ENCODE measurements at places on chromosomes 11 and 22. TPM values are rescaled to one million over a fixed set of nuclear protein-coding genes. Genes with fewer than 3 reads are reported as not detected.

OR2AT4 gene
- not detected for total RNA-seq

IGLL1 gene
- total RNA-seq = not detected

GGTLC2 gene
- total RNA-seq = not detected

C11orf97 gene
- total RNA-seq = not detected

KIF18A gene
- 0.17 TPM for total RNA-seq

RELT gene
- total RNA-seq = 3.0 TPM

ISX gene
- not detected for total RNA-seq

TPH1 gene
- total RNA-seq = not detected

MFRP gene
- 0.09 TPM for total RNA-seq

CCDC116 gene
- not detected for total RNA-seq

MRPL23 gene
- total RNA-seq = 67.1 TPM

HPX gene
- total RNA-seq = not detected

CRKL gene
- 35.2 TPM for total RNA-seq

TRIM48 gene
- not detected for total RNA-seq

C11orf16 gene
- not detected for total RNA-seq

BEST1 gene
- total RNA-seq = 1.5 TPM

CFAP300 gene
- 2.0 TPM for total RNA-seq

SCGB1D1 gene
- not detected for total RNA-seq

Data from pericardium fibroblast (primary cell).